SK-MEL-5 (cell line): ENCODE measurements at places on chromosomes 5 and 9. TPM values are rescaled to one million over a fixed set of nuclear protein-coding genes. Genes with fewer than 3 reads are reported as not detected.

EFNA5 gene
- total RNA-seq, result 1.6 and 2.1 TPM in 2 replicates

LPAR1 gene
- total RNA-seq, result 0.11 TPM in 1 of 2 replicates, not detected in the other

ZCCHC7 gene
- total RNA-seq, result 11.3 and 12.8 TPM in 2 replicates

ANKRD55 gene
- total RNA-seq, result 0.08 TPM in 1 of 2 replicates, not detected in the other

CCL27 gene
- total RNA-seq, result not detected in 2 replicates

HMCN2 gene
- total RNA-seq, result 0.03 TPM in 1 of 2 replicates, not detected in the other

PCDHAC2 gene
- 0.32 TPM in 2 replicates for total RNA-seq

FRRS1L gene
- 0.03 TPM in 2 replicates for total RNA-seq

SLC35D2 gene
- total RNA-seq, result 48.7 and 54.5 TPM in 2 replicates

PLAC8L1 gene
- total RNA-seq, result not detected in 2 replicates

OSMR gene
- 39.6 and 47.9 TPM in 2 replicates for total RNA-seq

LCN10 gene
- not detected in 2 replicates for total RNA-seq

FAXDC2 gene
- total RNA-seq, result 13.7 and 15.2 TPM in 2 replicates

IRX1 gene
- 0.75 and 1.2 TPM in 2 replicates for total RNA-seq

HRH2 gene
- 0.55 and 0.90 TPM in 2 replicates for total RNA-seq

PCDHA12 gene
- total RNA-seq, result 0.08 and 0.19 TPM in 2 replicates

GPR150 gene
- total RNA-seq, result not detected in 2 replicates

CXCL14 gene
- not detected in 2 replicates for total RNA-seq

TMOD1 gene
- total RNA-seq, result 3.0 and 3.3 TPM in 2 replicates

RNF183 gene
- total RNA-seq, result not detected in 2 replicates

PCDHB14 gene
- total RNA-seq, result 0.24 and 0.40 TPM in 2 replicates

CATSPER3 gene
- not detected in 2 replicates for total RNA-seq

PDE6A gene
- total RNA-seq, result 0.08 and 0.26 TPM in 2 replicates

NUTM2G gene
- total RNA-seq, result not detected in 2 replicates

TMC1 gene
- total RNA-seq, result 0.18 TPM in 1 of 2 replicates, not detected in the other

DMGDH gene
- total RNA-seq, result not detected in 2 replicates

LOX gene
- 0.08 and 0.58 TPM in 2 replicates for total RNA-seq

PCDHB7 gene
- total RNA-seq, result 0.24 and 0.29 TPM in 2 replicates

ANKDD1B gene
- 0.08 and 0.69 TPM in 2 replicates for total RNA-seq

AGXT2 gene
- not detected in 2 replicates for total RNA-seq

CYSRT1 gene
- total RNA-seq, result 0.21 and 0.59 TPM in 2 replicates

EPB41L4B gene
- total RNA-seq, result 0.55 and 0.85 TPM in 2 replicates

PCDHB16 gene
- 0.55 and 0.75 TPM in 2 replicates for total RNA-seq

PDCD1LG2 gene
- not detected in 2 replicates for total RNA-seq

CCNO gene
- total RNA-seq, result 0.19 and 0.24 TPM in 2 replicates

PCDHB2 gene
- total RNA-seq, result 0.95 and 1.8 TPM in 2 replicates

PAPPA gene
- 0.05 and 0.08 TPM in 2 replicates for total RNA-seq

PCDHGB2 gene
- total RNA-seq, result 1.5 and 1.7 TPM in 2 replicates

LEAP2 gene
- total RNA-seq, result 1.1 and 1.9 TPM in 2 replicates

C9orf153 gene
- total RNA-seq, result 0.98 TPM in 1 of 2 replicates, not detected in the other

SPATA31D4 gene
- not detected in 2 replicates for total RNA-seq

FOXD1 gene
- total RNA-seq, result 5.3 and 13.1 TPM in 2 replicates

PCDHA11 gene
- 1.0 and 1.9 TPM in 2 replicates for total RNA-seq

SPEF2 gene
- 6.8 and 8.2 TPM in 2 replicates for total RNA-seq

DDX4 gene
- not detected in 2 replicates for total RNA-seq

ANXA1 gene
- total RNA-seq, result 25.0 and 27.0 TPM in 2 replicates

SCGB3A2 gene
- total RNA-seq, result not detected in 2 replicates

GNA14 gene
- 0.05 and 0.13 TPM in 2 replicates for total RNA-seq

TXNDC8 gene
- not detected in 2 replicates for total RNA-seq

SYK gene
- 0.74 and 1.7 TPM in 2 replicates for total RNA-seq

NSG2 gene
- not detected in 2 replicates for total RNA-seq

DMRTA1 gene
- total RNA-seq, result not detected in 2 replicates

PRLR gene
- total RNA-seq, result 21.4 and 22.2 TPM in 2 replicates

DCTN4 gene
- total RNA-seq, result 43.1 and 45.0 TPM in 2 replicates

BRD8 gene
- 48.2 and 50.8 TPM in 2 replicates for total RNA-seq

BTNL3 gene
- not detected in 2 replicates for total RNA-seq

SHISAL2B gene
- not detected in 2 replicates for total RNA-seq

CCDC107 gene
- total RNA-seq, result 11.8 and 20.0 TPM in 2 replicates
